NCI-H526 treated with DMSO at 0.1 percent for 48 hours (cell line): ENCODE measurements at places on chromosomes 7 and 10.

GRCh38 chr7:148434181-148434757 is 156.3 kb upstream of the C7orf33 start:
- DNase-seq: no peak

- no peak for DNase-seq
Observed at GRCh38 chr7:148044173-148044572, 546.4 kb upstream of the C7orf33 start.

GRCh38 chr10:33370434-33370930 is 36.0 kb upstream of the NRP1 start:
- no peak for DNase-seq

DNA sequence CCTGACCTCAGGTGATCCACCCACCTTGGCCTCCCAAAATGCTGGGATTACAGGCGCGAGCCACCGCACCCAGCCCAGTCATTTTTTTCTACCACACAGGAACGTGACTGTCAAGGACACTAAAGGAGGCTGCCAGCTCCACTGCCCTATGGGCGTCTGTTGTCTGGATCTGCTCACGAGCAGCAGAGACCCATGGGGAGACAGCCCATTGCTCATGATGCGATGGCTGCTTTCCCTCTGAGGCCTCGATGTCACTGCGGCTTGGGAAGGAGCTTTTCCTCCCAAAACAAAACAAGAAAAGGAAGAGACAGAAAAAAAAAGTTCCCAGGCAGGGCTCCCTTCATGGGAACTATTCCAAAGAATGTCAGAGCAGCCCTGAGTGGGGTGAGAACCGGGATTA is 70.5 kb downstream of the DENND2A start:
- no peak for DNase-seq

GRCh38 chr7:106026101-106026500 is 63.0 kb downstream of the CDHR3 start:
- DNase-seq: no peak

GRCh38 chr10:5571826-5572225 is 47.1 kb downstream of the CALML3 start:
- DNase-seq: no peak

DNA sequence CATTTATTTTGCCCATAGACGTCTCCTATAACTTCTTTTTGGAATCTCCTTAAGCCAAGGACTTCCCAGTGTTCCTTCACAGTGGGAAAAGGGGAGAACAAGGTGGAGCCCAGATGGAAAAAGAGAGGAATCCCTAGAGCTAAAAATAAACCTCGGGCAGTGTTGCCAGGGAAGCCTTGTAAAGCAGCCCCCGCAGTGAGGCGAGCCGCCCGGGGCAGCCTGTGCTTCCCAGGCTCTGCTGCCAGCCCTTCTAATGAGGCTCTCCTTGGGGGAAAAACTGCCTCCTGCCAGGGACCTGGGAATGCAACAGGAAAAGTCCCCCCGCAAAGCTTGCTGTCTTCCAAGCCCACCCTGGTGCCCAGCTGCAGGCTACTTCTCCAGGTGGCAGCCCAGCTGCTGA is 71.7 kb downstream of the SH3PXD2A start:
- DNase-seq: no peak

DNA sequence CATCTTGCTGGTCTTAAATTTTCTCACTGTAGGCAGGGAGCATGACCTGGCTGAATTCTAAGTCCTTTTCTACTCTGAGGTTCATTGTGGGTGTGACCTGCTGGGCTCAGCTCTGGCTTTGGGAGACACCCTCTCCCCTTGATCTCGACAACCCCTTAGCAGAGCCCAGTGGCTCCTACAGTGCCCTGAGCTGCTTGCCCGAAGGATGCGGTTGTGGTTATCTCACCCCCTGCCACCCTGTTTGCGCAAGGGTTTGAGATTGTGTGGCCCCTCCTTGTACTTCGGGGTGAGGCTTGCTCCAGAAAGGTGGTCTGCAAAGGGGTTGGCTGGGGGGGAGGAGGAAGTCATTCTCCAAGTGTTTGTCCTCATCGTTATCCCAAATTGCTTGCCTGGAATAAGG is 55.3 kb downstream of the TCF7L2 start:
- no peak for DNase-seq

DNA sequence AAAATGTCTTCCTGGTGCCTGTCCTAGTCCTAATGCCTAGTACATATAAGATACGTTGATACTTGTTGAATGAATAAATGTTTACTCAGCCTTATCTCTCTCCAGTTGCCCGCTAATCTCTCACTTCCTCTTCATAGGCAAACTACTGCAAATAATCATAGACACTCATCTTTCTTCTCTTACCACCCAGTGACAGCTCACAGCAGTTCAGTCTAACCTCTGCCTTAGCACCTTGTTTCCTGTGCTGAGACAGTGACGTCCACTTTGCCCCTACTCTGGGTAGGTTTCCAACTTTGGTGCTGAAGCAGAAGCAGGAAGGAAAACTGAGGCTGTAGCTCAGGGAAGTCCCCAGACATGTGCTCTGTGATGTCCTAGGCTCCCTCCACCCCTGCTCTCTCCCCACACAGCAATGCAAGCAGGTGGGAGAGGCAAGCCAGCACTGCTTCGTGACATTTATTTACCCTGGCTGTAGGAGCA is 45.5 kb upstream of the RHOBTB1 start:
- no peak for DNase-seq

GRCh38 chr10:3173171-3173878 is 743 bp upstream of the PITRM1 start:
- peak; percentile 96 for DNase-seq

DNA sequence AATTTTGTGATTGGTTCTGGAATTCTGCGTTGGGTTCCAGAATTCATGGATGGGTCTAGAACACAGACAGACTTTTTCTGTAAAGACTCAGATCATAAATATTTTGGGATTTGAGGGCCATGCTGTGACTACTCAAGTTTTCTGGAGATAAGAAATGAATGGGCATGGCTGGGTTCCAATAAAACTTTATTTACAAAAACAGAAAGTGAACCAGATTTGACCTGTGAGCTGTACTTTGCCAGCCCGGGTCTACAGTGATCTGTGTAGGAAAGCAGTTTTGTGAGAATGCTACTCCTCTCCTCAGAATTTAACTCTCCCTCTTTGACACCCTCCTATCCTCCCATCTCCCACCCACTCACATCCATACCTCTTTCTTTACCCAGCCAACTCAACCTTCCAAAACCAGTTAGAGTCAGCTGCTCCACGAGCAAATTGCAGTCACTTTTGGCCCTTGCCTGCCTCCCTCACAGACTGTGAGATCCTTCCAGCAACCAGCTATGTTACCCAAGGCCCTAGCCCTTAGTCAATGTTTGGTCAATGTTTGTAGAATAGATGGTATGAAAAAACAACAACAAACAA is 312.8 kb upstream of the ZMIZ1 start:
- DNase-seq: no peak

DNA sequence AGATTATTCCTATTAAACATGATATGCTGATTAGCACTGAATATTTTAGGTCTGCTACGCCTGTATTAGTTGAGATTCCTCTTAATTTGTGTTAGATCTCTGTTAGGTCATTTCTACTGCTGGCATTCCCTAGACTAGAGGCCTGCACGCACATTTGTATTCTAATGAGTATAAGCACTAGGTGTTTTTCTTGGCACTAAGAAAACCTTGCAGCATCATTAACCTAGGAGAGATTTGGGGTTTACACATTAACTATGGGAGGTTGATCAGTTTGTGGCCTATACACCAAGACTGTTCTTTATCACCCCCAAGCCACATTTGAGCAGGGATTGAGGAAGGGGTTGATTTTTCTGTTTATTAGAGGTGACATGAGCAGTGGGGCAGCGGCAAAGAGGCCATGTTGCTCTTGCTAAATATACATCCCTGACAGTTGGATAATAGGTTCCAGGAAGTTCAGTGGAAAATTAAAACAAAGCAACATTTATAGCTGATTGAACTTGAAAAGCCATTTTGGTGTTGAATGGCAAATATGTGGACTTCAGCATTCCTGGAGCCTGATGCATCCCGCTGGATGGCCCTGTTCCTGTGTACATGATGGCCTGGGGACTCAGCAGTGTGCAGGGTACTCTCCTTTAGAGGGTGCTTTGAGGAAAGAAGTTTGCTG is 65.2 kb downstream of the GBF1 start:
- no peak for DNase-seq

GRCh38 chr10:71073451-71074175 is 138.8 kb upstream of the UNC5B start:
- no peak for DNase-seq

DNA sequence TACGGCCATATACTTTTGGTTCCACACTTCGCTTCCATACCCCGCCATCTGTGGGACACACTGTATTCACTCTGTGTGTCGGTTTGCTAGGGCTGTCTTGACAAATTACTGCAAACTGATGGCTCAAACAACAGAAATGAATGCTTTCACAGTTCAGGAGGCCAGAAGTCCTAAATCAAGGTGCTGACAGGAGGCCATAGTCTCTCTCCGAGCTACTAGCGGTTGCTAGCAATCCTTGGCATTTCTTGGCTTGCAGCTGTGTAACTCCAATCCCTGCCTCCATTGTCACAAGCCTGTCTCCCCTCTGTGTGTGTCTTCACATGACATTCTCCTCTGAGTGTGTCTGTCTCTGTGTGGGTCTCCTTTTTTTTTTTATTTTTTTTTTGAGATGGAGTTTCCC is 28.9 kb upstream of the BMPR1A start:
- DNase-seq: no peak

DNA sequence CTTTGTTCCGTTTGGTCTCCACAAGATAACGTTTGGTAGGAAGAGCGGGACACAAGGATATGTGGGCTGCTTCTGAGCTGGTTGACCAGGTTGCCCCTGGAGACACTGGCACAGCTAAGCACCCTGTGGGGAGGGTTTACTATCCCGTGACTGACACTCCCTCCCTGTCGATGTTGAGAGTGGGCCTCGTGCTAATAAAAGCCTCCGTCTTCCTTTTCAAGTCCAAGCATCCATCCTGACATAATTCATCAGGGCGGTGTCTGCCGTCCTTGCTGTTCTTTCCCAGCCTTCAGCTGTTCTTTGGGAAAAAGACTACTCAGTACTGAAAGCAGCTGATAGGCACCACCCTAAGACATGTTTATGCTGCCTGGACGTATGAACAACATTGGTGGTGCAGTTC is 49.6 kb downstream of the SHH start:
- DNase-seq: no peak

GRCh38 chr10:109962247-109962646 is 38.9 kb upstream of the XPNPEP1 start:
- DNase-seq: no peak

- DNase-seq: no peak
Observed at GRCh38 chr7:134365341-134366054, 48.8 kb upstream of the SLC35B4 start.

DNA sequence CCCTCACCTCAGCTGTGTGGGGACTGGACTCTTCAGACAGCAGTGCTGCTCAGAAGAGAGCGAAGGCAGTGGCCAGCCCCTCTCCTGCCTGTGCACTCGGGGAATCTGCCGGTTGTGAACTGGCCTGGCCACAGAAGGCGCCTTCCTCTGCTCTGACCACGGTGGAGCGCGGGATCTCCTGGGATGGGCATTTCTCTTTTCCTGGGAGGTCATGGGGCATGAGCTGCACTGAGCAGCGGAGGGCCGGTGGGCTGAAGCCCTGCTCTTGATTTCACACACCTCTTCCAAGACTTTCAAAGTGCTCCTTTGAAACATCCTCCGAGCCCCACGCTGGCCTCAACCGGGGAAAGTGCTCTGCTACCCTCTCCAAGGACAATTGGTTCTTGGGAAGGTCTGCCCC is 125.6 kb upstream of the FAM20C start:
- DNase-seq: no peak

GRCh38 chr10:121311812-121312443 is 286.3 kb downstream of the FGFR2 start:
- no peak for DNase-seq

- no peak for DNase-seq
Observed at GRCh38 chr10:58518775-58519174, 6.1 kb downstream of the BICC1 start.

DNA sequence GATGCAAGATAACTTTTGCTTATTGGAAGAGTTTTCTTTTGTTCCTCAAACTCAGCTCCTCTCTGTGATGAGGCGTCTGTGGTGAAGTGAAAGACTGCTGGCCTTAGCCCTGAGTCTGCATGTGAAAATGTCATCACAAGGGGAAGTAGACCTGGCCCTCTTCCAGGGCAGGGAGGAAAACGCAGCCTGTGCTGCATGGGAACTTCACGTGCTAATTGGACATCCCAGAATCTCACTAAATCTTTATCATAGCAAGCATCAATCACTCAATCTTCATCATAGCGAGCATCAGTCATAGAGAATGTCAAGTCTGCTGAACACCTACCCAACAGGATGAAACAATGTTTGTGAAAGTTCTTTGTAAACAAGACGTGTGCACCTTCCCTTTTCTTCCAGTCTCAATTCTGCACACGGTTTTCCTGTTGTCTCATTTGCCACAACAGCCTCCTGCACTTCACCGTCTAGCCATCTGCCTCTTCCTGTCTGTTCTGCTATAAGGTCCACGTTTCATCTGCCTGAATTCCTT is 314.6 kb downstream of the FRMD4A start:
- DNase-seq: no peak

DNA sequence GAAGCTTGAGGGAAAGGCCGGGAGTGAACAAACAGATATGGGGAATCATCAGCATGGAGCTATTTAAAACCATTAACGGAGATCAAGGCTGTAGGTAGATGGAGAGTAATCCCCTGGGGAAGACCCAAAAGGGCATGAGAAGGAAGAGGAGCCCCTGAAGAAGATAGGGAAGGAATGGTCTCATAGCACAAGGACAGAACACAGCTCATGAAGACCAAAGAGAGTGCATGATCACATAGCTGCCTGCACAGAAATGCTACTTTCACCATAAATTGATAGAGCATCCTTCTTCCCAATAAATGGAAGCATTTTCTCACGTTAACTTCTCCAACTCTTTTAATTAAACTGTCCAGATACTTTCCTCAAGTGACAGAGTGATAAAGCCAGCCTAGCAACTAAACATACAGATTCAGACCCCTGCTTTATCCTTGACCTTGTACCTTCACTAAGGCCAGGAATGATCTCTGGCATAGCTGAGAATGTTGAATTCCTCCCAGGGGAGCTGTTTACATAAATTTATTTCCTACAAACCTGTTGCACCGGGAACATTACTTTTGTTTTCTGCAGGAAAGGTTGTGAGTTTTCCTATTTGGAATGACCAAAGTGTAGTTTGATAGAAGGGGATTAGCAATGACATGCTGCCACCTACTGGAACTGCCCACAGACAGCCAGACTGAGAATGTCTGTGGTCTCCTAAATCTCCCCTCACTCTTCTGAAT is 110.8 kb upstream of the LRGUK start:
- DNase-seq: peak; percentile 21

DNA sequence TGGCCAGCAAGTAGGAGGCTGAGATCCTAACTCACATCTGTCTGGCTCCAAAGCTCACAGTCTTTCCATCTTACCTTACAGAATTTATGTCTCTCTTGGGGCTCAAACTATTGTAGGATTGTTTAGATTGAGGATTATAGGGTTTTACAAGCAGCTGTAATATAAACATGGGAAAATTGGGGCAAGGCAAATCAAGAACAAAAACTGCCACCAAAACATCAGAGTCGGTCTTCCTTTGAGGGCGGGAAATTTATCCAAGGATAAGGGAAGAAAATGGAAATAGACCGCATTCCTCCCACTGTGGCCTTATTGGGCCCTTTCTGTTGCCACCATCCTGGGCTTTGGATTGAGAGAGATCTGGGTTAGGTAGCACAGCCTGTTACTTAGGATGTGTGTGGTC is 22.5 kb downstream of the RBM20 start:
- DNase-seq: no peak

GRCh38 chr10:58086144-58086762 is 181.4 kb downstream of the IPMK start:
- DNase-seq: no peak
